ENCODE measurements at places on chromosomes 11 and 22. TPM values are rescaled to one million over a fixed set of nuclear protein-coding genes. Genes with fewer than 3 reads are reported as not detected.

The CELSR1 gene
- 21.5 TPM for total RNA-seq

The CCDC89 gene
- 43.1 TPM for total RNA-seq

The ZNRF3 gene
- total RNA-seq: 32.2 TPM

The PRDX5 gene
- total RNA-seq: 271 TPM

The DYNC2H1 gene
- 43.1 TPM for total RNA-seq

The RIC3 gene
- total RNA-seq: 42.3 TPM

The CASP12 gene
- 0.31 TPM for total RNA-seq

- no peak overlapping the region for H3K27ac ChIP-seq
- H3K4me1 ChIP-seq: no peaks in the 10 kb centered on the region
- H3K27me3 ChIP-seq: no peaks in the 10 kb centered on the region
- no peaks in the 10 kb centered on the region for H3K36me3 ChIP-seq
Measured at GRCh38 chr11:109730669-109731068, 308.7 kb downstream of the C11orf87 start.

GRCh38 chr11:130023204-130023603 is 20.6 kb upstream of the PRDM10 start:
- H3K27ac ChIP-seq: no peak overlapping the region
- no peaks in the 10 kb centered on the region for H3K4me1 ChIP-seq
- no peak overlapping the region for H3K4me3 ChIP-seq
- H3K36me3 ChIP-seq: no peaks in the 10 kb centered on the region
- DNase-seq: no peak

- no peaks in the 10 kb centered on the region for H3K27me3 ChIP-seq
- no peak for DNase-seq
- no peaks in the 10 kb centered on the region for H3K36me3 ChIP-seq
- H3K4me3 ChIP-seq: no peak overlapping the region
- no peak overlapping the region for H3K27ac ChIP-seq
Measured at GRCh38 chr11:25094085-25094802, 597.4 kb downstream of the LUZP2 start.

- H3K4me1 ChIP-seq: peaks cover 7% of the 10 kb centered on the region
- H3K4me3 ChIP-seq: no peak overlapping the region
- H3K27ac ChIP-seq: no peak overlapping the region
- DNase-seq: no peak
- H3K27me3 ChIP-seq: no peaks in the 10 kb centered on the region
- no peaks in the 10 kb centered on the region for H3K36me3 ChIP-seq
Measured at GRCh38 chr22:20431511-20432192, 6.0 kb downstream of the SCARF2 start.

DNA sequence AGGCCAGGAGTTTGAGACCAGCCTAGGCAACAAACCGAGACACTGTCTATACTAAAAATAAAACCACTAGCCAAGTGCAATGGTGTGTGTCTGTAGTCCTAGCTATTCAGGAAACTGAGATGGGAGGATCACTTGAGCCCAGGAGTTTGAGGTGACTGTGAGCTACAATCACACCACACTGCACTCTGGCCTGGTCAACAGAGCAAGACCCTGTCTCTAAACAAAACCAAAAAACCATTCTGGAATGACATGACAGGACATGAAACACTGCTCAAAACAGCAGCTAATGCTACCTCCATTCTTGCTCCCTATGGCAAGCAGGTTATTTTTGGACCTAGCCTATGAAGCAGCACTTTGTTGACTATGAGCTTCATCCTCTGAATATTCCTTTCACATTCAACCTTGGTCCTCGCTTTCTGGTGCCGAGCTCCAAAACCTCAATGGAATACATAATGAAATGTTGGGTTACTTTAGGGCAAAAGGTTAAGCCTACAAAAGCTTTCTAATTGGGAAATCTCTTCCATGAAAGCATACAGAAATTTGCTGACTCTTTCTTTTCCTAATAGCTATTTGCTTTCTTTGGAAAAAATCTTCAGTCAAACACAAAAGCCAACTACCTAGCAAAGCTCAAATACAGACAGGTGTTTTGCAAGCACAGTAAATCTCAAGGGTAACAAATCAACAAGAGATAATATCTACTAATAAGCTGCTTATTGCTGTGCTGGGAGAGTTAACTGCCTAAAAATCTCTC is 21.1 kb downstream of the SIK3 start:
- no peaks in the 10 kb centered on the region for H3K27me3 ChIP-seq
- H3K27ac ChIP-seq: no peak overlapping the region
- H3K4me1 ChIP-seq: peaks cover 4% of the 10 kb centered on the region

DNA sequence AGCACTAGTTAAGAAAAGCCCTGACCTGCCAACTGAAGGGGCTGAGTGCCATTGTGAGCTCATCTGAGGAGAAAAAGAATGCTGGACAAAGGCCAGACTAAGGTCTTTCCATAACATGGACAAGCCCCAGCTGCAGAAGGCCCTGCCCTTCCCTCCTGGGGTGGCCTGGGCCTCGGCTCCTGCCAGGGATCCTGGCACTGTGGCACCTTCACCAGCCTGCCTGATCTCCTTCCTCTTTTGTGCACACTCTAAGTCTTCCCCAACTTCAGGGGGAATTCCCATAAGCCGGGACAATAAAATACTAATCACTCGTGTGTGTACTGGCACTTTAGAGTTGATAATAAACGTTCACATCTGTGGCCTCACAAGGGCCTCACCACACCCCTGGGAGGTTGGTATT is 9.9 kb downstream of the TMPRSS13 start:
- no peak overlapping the region for H3K4me3 ChIP-seq
- no peak overlapping the region for H3K27ac ChIP-seq
- H3K27me3 ChIP-seq: no peaks in the 10 kb centered on the region
- DNase-seq: no peak
- no peaks in the 10 kb centered on the region for H3K36me3 ChIP-seq

DNA sequence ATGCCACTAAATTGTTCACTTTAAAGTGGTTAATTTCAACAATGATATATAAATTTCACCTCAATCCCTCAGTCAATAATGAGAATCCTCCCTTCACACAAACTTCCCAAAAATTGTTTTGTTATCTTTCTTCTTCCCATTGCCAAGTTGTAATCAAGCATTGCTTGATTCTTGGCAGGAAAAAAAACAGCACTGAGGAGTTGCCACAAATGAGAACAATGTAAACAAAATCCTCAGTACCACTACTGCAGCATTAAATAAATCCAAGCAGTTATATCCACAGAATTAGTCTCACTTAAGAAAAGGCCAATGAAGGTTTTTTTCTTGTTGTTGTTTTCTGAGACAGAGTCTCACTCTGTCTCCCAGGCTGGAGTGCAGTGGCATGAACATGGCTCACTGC is 38.2 kb downstream of the FAM168A start:
- DNase-seq: no peak
- H3K27me3 ChIP-seq: no peaks in the 10 kb centered on the region
- peaks cover 3% of the 10 kb centered on the region for H3K4me1 ChIP-seq
- no peaks in the 10 kb centered on the region for H3K36me3 ChIP-seq

DNA sequence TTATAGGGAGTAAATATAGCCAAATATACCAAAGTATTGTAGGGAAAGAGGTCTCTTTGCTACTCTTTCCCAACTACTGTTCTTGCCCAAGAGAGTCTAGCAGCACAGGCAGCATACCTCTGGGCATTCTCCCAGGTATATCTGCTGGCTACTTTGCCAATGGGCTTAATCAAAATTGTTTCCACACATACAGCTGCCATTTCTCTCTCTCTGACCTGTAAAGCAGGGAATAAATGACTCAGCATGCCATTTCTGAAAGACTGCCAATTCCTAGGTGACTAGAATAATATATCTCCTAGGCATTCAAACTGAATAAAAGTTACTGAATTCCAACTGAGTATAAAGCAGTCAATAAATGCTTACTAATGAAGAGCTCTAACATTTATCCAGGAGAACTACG is 44.6 kb downstream of the RDX start:
- no peak for DNase-seq
- no peak overlapping the region for H3K27ac ChIP-seq
- no peaks in the 10 kb centered on the region for H3K36me3 ChIP-seq
- H3K27me3 ChIP-seq: no peaks in the 10 kb centered on the region
- no peak overlapping the region for H3K4me3 ChIP-seq

DNA sequence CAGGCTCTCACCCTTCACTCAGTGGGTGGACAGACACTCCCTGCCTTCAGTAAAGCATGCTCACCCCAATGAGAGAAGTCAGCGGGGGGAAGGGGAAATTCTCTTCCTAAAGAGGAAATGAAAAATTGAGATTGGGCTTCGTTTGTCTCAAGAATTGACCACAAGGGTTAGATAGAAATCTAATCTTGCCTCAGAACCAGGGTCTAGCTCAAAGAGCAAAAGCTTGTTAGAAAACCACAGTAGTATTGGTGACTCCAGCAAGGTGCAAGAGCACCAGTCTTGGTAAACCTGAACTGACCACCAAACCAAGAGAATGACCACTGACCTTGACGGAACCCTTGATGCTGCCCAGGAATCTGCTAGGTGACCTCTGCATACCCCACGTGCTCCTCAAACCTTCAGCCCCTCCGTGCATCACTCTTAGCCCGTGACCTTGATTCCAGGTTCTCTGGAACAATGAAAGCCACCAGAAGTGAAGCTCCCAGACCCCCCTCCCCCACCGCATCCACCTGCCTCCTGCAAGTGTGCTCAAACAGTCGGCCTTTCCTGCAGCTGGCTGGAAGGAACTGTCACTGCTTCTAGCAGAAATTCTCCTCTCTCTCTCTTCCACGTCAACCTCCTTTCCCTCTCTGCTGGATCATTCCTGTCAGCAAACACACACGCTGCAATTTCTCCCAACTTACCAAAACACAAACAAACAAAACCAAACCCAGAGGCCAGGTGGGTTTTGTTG is 3.1 kb upstream of the TMA7B start:
- no peaks in the 10 kb centered on the region for H3K36me3 ChIP-seq
- no peaks in the 10 kb centered on the region for H3K27me3 ChIP-seq
- peaks cover 18% of the 10 kb centered on the region for H3K4me1 ChIP-seq

DNA sequence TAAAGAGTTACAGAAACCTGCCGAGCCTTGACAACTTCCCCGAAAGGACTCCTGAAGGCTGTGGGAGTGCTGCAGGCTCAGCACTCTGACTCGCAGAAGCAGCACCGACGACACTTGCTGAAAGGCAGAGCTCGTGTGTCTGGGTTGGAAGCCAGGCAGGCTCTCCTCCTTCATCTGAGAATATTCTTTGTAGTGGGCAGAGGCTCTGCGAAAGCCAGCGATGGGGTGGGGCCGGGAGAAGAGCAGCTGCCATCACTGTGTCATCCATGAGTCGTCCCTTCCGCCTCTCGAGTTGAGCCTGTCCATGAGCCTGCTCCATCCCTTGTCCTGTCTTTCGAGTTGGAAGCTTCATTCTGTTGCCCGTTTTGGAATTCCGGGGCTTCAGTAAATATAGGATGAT is 11.9 kb downstream of the GLB1L2 start:
- H3K4me1 ChIP-seq: peaks cover 4% of the 10 kb centered on the region
- H3K27me3 ChIP-seq: no peaks in the 10 kb centered on the region
- no peak for DNase-seq
- no peaks in the 10 kb centered on the region for H3K36me3 ChIP-seq
- no peak overlapping the region for H3K27ac ChIP-seq
- H3K4me3 ChIP-seq: no peak overlapping the region

DNA sequence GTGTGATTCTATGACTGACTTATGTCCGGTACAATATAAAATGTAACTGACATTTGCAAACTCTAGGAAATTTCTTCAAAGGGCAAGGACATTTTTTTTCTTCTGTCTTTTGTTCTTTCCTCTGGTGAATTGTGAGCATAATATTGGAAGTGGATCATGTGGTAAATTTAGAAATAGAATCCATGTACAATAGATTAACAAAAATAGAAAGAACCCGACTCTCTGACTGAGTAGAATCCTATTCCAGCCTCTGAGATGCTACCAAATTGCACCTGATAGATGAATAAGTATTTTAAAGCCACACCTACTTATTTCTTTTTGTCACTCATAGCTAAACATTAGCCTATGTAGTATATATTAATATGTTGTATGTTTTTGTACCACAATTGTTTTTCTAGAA is 860.3 kb downstream of the LUZP2 start:
- DNase-seq: no peak
- no peaks in the 10 kb centered on the region for H3K4me1 ChIP-seq
- no peak overlapping the region for H3K27ac ChIP-seq
- no peak overlapping the region for H3K4me3 ChIP-seq
- no peaks in the 10 kb centered on the region for H3K36me3 ChIP-seq

DNA sequence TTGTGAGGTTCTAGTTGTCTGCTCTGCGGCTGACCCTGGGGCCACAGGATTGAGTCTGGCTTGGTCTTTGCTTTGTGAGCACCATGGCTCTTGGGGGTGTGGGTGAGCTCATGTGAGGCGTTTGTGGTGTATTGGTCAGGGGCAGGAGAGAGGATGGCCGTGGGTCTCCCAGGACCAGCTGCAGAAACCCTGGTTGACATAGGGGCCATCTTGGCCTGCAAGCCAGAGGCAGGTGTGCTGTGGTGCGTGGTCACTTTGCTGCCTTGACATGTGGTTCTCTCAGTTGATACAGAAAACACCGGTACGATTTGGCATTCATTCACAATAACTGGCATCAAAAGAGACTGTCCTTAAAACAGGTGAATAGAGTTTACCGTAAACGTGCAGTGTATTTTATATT is 11.3 kb downstream of the PHRF1 start:
- H3K4me3 ChIP-seq: no peak overlapping the region
- no peaks in the 10 kb centered on the region for H3K36me3 ChIP-seq
- no peak overlapping the region for H3K27ac ChIP-seq
- H3K27me3 ChIP-seq: no peaks in the 10 kb centered on the region

- no peaks in the 10 kb centered on the region for H3K36me3 ChIP-seq
- H3K27me3 ChIP-seq: no peaks in the 10 kb centered on the region
- H3K4me3 ChIP-seq: no peak overlapping the region
- H3K27ac ChIP-seq: no peak overlapping the region
Measured at GRCh38 chr11:81787584-81788049, 946.0 kb downstream of the FAM181B start.

- H3K27ac ChIP-seq: no peak overlapping the region
- peak; percentile 7 for DNase-seq
- no peaks in the 10 kb centered on the region for H3K27me3 ChIP-seq
- peaks cover 12% of the 10 kb centered on the region for H3K4me1 ChIP-seq
- H3K4me3 ChIP-seq: no peak overlapping the region
Measured at GRCh38 chr22:47196166-47196849, 433.9 kb downstream of the TBC1D22A start.

DNA sequence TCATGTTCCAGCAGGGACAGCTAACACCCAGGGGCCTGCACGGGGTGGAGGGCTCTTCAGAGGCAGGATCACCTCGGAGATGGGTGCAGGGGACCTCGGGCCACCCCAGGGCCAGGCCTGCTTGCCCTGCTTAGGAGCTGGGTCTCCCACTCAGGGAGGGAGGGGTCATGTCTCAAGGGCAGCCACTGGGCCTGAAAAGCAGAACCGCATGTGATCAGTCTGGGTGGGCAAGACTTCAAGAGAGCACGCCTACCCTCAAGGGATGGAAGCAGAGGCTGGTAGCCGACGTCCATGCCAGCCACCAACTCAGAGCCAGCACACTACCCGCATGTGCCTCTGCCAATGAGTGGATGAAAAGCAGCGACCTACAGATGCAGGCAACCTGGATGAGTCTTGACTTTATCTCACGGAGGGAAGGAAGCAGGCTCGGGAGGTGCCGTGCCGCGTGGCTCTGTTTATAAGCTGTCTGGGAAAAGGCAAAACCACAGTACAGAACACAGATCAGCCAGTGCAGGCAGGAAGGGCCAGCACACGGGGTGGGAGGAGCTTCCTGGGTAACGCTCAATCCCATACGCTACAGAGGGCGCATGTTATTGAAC is 16.0 kb downstream of the TBX1 start:
- H3K36me3 ChIP-seq: no peaks in the 10 kb centered on the region
- H3K4me1 ChIP-seq: no peaks in the 10 kb centered on the region
- no peak for DNase-seq
- no peak overlapping the region for H3K27ac ChIP-seq

GRCh38 chr22:31647066-31647465 is 14.9 kb downstream of the PISD start:
- no peaks in the 10 kb centered on the region for H3K36me3 ChIP-seq
- H3K4me1 ChIP-seq: no peaks in the 10 kb centered on the region
- DNase-seq: no peak
- H3K4me3 ChIP-seq: no peak overlapping the region

Data from testis (tissue), 5 donors.